ENCODE measurements at places on chromosomes 13 and 19. TPM values are rescaled to one million over a fixed set of nuclear protein-coding genes. Genes with fewer than 3 reads are reported as not detected.

The OR7D2 gene
- not detected for total RNA-seq

The IZUMO2 gene
- total RNA-seq, result not detected

The GAPDHS gene
- total RNA-seq, result not detected

The NLRP7 gene
- not detected for total RNA-seq

The ZNF471 gene
- total RNA-seq, result 4.8 TPM

The B3GNT3 gene
- total RNA-seq, result not detected

The FOXA3 gene
- total RNA-seq, result not detected

Measured in regular cardiac myocyte (primary cell).